Cortex of kidney (tissue), 1 donor: ENCODE measurements at places on chromosomes 13 and 19.

- DNase-seq = no peak
These were observed 160.5 kb downstream of the STK24 start for GRCh38 chr13:98416408-98416807.

DNA sequence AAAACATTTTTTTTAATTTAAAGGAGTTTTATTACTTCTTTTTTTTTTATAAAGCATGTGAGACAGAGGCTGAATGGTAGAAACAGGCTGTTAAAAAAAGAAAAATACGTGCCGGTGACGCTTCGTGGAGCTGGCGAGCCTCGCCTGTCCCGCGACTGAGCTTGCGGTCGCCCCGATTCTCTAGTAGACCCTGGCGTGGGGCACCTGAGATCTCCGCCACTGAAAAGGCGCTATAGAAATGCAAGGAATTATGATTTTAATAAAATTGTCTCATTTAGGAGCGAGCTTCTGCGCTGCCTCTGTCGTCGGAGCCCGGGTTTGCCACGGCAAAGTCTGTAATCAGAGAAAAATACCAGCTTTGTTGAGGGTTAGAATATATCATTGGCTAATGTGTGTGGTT, 18.4 kb downstream of the NFIX start:
- DNase-seq = no peak

- DNase-seq = no peak
These were observed 86.5 kb upstream of the ABCC4 start for GRCh38 chr13:95387733-95388207.

- DNase-seq = no peak
These were observed 150.2 kb downstream of the NDFIP2 start for GRCh38 chr13:79631051-79631659.

GRCh38 chr13:39765801-39766463, 110.5 kb downstream of the COG6 start:
- DNase-seq = no peak

- DNase-seq = no peak
These were observed 593.5 kb downstream of the KCTD12 start for GRCh38 chr13:76292726-76293125.

GRCh38 chr13:53254500-53254899, 225.9 kb downstream of the OLFM4 start:
- no peak for DNase-seq

GRCh38 chr13:102620516-102620915, 23.7 kb downstream of the TPP2 start:
- DNase-seq = no peak

DNA sequence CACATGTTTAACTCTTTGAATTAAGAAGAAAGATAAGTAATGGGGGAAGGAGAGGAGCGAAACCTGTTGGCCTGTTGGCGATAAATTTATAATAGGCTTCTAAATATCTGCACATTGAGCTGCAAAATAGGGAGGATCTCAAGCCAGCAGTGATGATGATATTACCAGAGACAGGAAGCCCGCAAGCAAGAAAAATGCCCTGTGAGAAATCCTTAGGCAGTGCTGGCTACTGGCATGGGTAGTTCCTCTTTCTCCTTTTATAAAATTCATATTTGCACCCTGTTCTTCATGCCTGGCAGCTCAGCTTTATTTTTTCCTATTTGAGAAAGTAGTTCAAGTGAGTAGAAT, 858 bp upstream of the USP12 start:
- no peak for DNase-seq

DNA sequence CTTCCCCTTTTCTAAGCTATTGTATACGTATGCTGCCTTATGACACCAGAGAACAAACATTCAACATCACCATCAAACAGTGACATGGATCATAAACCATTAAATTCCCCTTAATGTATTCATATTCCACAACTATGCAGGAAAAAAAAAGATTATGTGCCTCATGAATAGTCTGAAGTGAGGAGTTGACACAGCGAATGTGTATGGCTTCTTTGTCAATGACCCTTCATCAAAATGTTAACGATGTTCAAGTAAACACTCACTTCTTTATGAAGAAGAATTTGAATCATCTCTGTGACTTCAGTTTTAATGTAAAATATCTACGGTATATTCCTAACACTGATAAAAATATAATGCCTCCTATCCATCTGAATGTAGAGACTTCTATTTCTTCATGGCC, 44.6 kb downstream of the SMAD9 start:
- no peak for DNase-seq

DNA sequence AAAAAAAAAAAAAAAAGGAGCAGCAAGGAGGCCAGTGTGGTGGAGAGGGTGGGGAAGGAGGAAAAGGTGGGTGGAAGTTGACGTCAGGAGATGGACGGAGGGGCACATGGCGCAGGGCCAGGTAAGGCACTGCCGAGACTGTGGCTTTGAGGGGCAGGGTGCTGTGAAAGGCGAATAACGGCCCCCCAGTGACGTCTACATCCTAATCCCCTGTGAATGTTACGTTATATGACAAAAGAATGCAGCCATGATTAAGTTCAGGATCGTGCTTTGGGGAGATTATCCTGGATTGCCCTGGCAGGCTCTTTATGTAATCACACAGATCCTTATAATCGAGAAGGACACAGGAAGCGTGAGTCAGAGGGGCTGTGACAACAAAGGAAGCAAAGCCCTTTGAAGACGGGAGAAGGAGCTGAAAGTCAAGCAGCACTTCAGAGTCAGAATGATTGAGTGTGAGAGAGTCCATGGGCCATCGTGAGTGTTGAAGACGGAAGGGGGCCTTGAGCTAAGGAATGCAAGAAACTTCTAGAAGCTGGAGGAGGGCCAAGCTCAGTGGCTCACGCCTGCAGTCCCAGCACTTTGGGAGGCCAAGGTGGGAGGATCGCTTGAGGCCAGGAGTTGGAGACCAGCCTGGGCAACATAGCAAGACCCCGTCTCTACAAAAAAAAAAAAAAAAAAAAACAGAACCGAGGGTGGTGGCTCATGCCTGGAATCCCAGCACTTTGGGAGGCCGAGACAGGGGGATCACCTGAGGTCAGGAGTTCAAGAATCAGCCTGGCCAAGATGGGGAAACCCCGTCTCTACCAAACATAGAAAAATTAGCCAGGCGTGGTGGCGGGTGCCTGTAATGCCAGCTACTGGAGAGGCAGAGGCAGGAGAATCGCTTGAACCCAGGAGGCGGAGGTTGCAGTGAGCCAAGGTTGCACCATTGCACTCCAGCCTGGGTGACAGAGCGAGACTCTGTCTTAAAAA, 13.8 kb upstream of the CEACAM16 start:
- DNase-seq = no peak

DNA sequence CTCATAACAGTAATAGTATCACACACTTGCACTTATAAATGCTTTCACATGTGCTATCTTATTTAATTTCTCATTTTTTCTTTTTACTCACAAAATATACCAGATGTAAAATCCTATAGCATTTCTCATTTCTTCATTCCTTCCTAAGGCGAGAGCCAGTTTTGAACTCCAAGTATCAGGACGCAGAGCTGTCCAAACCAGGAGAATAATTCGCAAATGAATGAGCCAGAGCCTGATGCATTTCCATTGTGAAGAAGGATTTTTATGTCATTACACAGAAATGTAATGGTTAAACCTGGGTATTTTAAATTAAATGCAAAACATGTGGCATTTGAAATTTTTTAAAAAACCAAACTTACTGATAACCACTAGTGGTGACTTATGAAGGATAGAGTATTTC, 244.3 kb downstream of the RGCC start:
- no peak for DNase-seq
